ENCODE measurements at places on chromosomes 2 and 18. TPM values are rescaled to one million over a fixed set of nuclear protein-coding genes. Genes with fewer than 3 reads are reported as not detected.

DNA sequence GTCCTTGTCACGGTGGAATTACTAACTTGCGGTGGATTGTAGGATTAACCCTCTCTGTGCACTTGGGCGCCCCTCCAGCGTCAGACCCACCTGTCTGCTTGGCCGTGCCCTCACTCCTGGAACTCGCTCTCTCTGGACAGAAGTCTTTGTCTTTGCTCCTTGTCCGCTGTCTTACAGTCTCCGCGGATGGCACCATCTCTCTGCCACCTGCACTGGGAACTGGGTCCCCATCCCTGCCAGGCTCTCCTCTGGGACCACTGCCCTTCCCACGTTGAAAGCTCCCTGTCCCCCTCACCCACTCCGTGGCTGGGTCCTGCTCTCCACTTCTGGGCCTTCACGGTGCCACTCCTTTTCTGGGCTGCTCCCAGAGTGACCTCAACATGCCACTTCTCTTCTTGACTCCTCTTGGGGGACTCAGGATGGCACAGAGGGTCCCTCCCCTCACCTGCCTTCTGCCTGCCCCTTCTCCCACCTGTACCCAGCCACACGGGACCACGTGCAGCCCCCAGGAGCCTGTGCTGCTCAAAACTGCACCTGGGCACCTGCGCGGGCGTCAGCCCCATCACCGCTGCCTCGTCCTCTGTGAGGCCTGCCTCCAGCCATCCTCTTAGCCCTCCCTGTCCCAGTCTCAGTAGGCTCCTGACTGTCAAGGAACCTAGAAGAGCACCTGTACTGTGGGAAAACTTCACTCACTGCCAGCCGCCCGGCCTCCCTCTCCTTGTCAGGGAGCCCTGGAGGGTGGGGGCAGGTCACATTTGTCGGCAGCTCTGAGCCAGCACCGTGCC lies 11.1 kb downstream of the CNDP2 start:
- no peak for DNase-seq

- no peak for DNase-seq
Observed at GRCh38 chr2:24509425-24509824, 18.4 kb downstream of the NCOA1 start.

- peak; percentile 69 for DNase-seq
Observed at GRCh38 chr2:33033606-33034081, 86.9 kb downstream of the LTBP1 start.

DNA sequence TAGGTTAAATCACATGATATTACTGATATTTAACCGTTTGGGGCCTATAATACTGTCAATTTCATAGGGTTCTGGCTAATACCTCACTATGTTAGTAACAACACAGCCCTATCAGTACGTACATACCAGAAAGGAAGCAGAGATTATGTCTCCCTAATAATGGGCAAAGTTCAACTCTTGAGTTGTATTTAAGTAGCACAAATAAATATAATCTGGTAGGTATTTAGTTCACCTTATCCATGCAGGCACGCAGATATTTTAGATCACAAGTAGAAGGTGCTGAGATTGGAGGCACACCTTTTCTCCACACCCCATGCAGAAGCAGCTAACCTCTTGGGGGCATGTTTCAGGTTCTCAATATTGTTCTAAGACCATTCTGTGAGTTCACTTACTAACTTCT lies 118.9 kb downstream of the IRS1 start:
- no peak for DNase-seq

DNA sequence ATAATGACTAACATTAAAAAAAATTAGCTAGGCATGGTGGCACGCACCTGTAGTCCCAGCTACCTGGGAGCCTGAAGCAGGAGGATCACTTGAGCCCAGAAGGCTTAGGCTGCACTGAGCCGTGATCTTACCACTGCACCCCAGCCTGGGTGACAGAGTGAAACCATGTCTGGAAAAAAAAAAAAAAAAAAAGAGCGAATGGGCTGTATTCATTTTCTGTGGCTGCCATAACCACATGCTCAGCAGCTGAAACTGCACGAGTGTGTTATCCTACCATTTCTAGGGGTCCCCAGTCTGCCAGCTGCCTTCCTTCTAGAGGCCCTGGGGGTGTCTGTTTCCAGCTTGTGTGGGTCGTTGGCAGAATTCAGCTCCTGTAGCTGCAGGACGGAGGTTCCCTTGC lies 247.8 kb downstream of the EIPR1 start:
- DNase-seq: no peak

- DNase-seq: no peak
Observed at GRCh38 chr2:171069286-171069956, 91.3 kb downstream of the TLK1 start.

GRCh38 chr2:224894356-224894755 lies 147.9 kb downstream of the DOCK10 start:
- DNase-seq: no peak

- DNase-seq: no peak
Observed at GRCh38 chr2:97745474-97746174, 32.2 kb downstream of the ZAP70 start.

DNA sequence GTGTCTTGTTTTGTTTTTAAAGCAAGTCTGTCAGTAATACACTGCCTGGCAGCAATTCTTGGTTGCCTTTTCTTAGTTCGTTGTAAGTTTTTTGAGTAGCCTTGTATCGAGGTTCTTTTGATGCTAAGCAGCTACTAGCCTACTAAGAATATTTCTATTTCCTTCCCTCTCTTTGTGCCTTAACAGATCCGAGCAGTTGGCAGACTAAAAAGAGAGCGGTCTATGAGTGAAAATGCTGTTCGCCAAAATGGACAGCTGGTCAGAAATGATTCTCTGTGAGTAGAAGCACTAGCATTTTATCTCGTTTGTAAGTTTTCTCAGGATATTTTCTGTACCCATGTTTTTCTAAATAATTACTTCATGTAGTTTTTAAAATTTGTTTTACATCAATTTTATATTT lies 15.1 kb downstream of the MFF start:
- DNase-seq: no peak

- no peak for DNase-seq
Observed at GRCh38 chr2:98771721-98772524, 41.0 kb upstream of the MGAT4A start.

- no peak for DNase-seq
Observed at GRCh38 chr18:5173646-5174045, 23.4 kb downstream of the AKAIN1 start.

DNA sequence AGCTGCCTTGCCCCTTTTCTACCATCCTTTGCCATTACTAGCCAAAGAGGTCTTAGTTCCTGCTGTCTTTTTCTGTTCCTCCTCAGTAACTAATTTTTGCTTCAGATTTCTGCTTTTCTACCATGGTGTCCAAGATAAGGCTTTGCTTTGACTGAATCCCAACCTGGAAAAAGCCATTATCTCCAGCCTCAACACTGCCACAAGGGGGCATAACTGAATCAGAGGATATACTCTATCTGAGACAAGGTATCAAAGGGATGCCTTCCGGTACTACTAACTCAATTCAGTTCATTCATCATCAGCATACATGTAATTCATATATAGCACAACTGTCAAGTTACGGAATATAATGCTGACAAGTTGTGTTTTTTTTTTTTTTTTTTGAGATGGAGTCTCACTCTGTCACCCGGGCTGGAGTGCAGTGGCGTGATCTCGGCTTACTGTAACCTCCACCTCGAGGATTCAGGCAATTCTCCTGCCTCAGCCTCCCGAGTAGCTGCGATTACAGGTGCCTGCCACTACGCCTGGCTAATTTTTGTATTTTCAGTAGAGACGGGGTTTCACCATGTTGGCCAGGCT lies 11.4 kb downstream of the OSGEPL1 start:
- DNase-seq: peak; percentile 29

GRCh38 chr2:219596954-219597551 lies 604 bp upstream of the STK11IP start:
- DNase-seq: peak; percentile 23

DNA sequence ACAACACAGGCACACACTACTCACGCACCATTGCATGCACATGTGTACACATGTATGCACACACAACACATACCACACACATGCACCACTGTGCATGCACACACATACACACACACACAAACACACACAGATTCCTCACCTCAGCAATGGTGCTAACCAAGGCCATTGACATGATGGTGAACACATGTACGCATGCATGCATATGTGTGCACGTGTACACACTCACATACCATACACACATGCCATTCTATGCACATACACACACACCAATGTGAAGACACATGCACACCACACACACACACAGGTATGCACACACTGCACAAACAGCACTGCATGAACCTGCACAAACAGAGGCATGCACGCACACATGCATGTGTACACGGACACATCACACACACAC lies 976.0 kb downstream of the DCDC2C start:
- no peak for DNase-seq

Gene LHCGR
- total RNA-seq: not detected

Gene IL36G
- not detected for total RNA-seq

Gene GATA6
- total RNA-seq: not detected

Gene SH2D6
- 5.9 TPM for total RNA-seq
